Stimulated activated CD4-positive, alpha-beta T cell treated with anti-CD3 and anti-CD28 coated beads, Interleukin-12 subunit alpha, Interleukin-12 subunit beta, amount 100 ng/mL, for 4 hours (primary cell): ENCODE measurements at places on chromosomes 3 and 15.

- no peak for DNase-seq
Measured at GRCh38 chr3:189780546-189781270, 149.5 kb downstream of the TP63 start.

DNA sequence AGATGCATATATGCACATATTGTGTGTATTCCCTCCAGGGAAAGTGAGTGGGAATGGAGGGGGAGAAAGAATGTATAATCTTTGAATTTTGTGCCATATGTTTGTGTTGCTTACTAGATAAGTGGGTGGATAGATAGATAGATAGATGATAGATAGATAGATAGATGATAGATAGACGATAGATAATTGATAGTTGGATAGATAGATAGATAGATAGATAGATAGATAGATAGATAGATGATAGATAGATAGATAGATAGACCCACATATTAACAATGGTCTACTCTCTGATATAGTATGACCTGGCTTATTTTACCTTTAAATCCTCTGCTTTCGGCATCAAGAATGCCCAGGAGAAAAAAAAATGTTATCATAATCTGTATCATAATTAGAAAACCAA lies 21.2 kb downstream of the GJD2 start:
- no peak for DNase-seq

DNA sequence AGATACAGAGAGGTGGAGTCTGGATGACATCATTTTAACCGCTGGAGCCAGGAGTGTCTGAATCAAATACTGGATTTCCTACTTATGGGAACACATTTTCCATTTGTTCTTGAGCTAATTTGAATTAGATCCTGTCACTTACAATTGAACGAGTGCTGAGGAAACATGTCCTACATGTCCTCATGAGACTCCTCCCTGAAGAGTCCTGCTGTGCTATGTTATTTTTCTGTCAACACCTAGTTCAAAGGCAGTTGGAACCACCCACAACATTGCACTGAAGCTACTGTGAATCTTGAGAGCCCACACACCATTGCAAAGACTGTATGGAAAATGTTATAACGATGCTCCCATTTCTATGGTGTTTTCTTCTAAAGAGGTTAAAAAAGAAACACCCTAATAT lies 123.5 kb upstream of the CRBN start:
- no peak for DNase-seq

DNA sequence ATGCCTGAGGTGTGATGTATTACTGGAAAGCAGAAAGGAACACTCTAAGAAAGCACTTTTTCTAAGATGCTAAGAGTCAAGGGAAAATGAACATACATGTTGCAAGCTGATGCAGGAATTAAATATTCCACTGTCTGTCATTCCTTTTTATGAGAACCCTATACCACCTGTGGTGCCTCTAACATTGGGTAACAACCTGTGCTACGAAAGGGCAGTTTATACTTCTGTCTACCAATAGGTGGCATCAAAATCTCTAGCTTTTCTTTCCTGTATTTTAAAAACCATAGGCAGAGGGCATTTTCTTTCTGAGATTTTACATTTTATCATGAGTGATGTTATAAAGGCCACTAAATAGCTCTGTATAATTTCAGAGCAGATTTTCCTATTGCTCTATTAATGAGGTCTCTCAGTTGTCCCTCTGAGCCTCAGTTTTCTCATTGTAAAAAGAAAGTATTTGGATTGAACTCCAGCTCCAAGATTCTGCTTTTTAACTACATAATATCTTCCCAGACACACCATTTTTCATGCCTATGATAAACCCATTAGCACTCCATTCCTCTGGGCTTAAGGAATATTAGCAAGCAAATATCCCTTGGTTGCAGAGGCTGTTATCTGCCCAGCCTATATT lies 3.5 kb upstream of the CPNE4 start:
- DNase-seq, result no peak

GRCh38 chr3:88779482-88779881 lies 327.9 kb upstream of the EPHA3 start:
- no peak for DNase-seq

GRCh38 chr3:52552089-52552488 lies 15.7 kb downstream of the UQCC5 start:
- DNase-seq, result no peak

DNA sequence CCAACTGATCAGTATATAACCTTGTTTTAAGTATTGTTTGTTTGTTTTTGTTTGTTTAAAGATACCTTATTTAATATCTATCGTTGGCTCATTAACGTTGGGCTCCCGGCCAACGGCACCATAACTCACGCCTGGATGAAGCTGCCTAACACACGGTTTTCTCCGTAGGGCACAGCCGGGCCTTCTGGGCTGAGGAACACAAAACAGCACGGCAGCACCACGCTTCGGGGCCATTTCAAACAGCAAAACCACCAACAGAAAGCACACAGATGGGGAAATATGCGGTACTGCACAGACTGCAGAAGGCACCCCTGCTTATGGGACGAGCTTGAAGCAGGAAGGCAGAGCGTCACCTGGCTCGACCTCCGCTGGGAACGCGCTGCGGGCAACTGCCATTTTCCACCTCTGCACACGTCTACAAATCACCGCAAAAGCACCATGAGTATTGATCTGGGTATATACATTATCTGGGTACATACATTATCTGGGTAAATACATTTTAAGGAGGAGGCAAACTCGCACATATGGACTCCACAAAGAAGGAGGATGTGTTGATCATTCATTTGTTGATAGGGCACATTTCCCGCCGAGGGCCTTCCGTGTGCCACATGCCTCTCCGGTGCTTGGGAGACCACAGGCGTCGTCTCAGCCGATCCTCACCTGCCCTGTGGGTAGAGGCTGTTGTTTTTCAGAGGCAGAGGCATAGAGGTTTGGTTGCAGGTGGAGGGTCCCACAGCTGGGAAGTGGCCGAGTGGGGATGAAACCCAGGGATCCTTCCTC lies 123.7 kb upstream of the ATP2B2 start:
- no peak for DNase-seq

- no peak for DNase-seq
Measured at GRCh38 chr3:120801484-120801883, 58.9 kb downstream of the GTF2E1 start.

GRCh38 chr3:100173961-100174360 lies 59.7 kb upstream of the FILIP1L start:
- DNase-seq, result no peak

- peak; percentile 5 for DNase-seq
Measured at GRCh38 chr15:101723171-101723873, 951 bp downstream of the TARS3 start.

- DNase-seq, result no peak
Measured at GRCh38 chr15:101124731-101125451, 127.0 kb downstream of the CHSY1 start.
